Mesendoderm (in vitro differentiated cells): ENCODE measurements at places on chromosomes 16 and 17.
A peak's percentile ranks its signal among the peaks of the same experiment; 100 is the strongest.

GRCh38 chr16:2924901-2925755 lies 13.4 kb downstream of the FLYWCH1 start:
- no peaks in the 10 kb centered on the region for H3K4me1 ChIP-seq
- DNase-seq = peak; percentile 71
- no peak overlapping the region for H3K27ac ChIP-seq
- no peaks in the 10 kb centered on the region for H3K27me3 ChIP-seq
- no peak overlapping the region for H3K4me3 ChIP-seq

- H3K27me3 ChIP-seq = no peaks in the 10 kb centered on the region
- no peaks in the 10 kb centered on the region for H3K4me1 ChIP-seq
- H3K36me3 ChIP-seq = no peaks in the 10 kb centered on the region
- DNase-seq = no peak
These were observed 496.5 kb downstream of the TOX3 start for GRCh38 chr16:52050418-52050817.

DNA sequence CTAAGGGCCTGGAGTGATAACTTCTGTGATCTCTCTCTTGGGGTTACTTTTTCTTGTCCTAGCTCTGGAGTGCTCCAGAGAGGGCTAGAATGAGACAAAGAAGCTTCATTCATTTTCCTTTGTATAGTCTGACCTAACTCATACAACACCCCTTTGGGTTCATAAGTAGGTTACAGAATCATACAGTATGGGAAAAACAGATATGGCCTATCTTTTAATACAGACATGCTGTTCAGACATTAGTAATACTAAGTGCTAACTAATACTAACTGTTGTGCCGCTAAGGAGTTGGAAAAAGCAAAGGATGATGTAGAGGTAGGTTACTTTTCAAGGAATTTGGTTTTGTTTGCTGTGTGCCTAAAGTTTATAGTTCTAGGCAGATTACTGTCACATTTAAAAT lies 84.7 kb downstream of the NLK start:
- no peaks in the 10 kb centered on the region for H3K36me3 ChIP-seq
- H3K4me3 ChIP-seq = no peak overlapping the region
- H3K27me3 ChIP-seq = no peaks in the 10 kb centered on the region

GRCh38 chr17:55452139-55452790 lies 30.6 kb upstream of the MMD start:
- DNase-seq = no peak
- no peaks in the 10 kb centered on the region for H3K36me3 ChIP-seq
- no peaks in the 10 kb centered on the region for H3K27me3 ChIP-seq
- peaks cover 4% of the 10 kb centered on the region for H3K4me1 ChIP-seq
- no peak overlapping the region for H3K27ac ChIP-seq

DNA sequence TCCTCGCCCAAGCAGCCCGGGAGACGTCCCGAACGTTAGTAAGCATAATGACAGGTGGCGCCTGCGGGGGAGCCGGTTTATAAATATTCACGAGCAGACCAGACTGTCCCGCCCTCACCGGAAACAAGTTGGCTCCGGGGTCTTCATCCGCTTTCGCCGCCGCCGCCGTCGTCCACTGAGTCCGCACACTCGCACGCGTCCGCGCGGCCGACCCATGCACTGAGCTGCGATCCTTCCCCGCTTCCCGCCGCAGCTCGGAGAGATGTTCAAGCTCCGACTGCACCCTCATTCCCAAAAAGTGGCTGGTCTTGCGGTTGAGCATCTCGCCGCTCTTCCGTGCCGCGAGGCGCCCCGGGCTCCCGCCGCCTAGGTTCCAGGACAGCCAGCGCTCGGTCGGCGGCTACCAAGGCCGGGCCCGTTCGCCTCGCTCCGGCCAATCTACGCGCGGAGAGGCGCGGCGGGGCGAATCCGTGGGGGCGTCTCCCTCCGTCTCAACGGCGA lies 385 bp downstream of the CFAP119 start:
- H3K36me3 ChIP-seq = peaks cover 11% of the 10 kb centered on the region
- no peaks in the 10 kb centered on the region for H3K27me3 ChIP-seq
- DNase-seq = peak; percentile 61
- H3K27ac ChIP-seq = peak overlapping the region; percentile 45

GRCh38 chr17:29760279-29761039 lies 137.7 kb upstream of the CORO6 start:
- no peak overlapping the region for H3K27ac ChIP-seq
- H3K36me3 ChIP-seq = no peaks in the 10 kb centered on the region
- peak overlapping the region; percentile 5 for H3K4me3 ChIP-seq
- DNase-seq = peak; percentile 19
- no peaks in the 10 kb centered on the region for H3K27me3 ChIP-seq

DNA sequence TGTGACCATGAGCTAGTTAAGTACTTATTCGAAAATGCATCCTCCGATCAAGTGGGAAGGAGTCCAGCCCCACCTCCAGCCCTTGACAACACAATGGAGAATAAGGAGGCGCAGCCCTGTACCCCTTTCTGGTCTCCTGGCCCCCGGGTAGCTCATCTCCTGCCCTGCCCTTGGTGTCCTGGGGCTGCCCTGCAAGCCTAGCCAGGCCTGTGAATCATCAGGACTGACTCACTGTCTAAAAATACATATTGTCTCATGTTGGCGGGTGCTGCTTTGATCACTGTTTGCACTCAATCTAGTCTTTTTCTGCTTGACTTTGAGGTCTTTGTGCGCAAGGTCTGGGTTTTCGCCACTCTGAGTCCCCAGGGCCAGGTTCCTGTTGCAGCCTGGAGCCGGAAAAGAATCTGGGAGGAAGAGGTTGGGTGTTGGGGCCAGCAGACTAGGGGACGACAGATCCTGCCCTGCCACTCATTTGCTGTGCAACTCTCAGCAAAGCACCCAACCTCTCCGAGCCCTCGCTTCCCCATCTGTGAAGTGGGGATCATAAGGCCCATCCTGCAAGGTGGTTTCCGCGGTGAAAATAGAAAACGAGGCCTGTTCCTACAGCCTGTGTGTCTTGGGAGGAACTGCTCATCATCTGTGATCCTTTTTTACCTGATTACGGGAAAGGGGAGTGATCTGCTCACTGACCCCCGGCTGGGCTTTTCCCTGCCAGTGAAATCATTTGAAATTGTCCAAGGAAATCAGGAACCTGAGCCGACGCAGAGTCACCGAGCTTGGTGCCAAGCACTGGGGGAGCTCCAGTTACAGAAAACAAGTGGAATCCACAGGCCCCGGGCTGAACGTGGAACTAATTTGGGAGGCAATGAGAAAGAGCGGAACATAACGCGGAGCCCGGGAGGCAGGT lies 230.4 kb downstream of the PARN start:
- no peaks in the 10 kb centered on the region for H3K4me1 ChIP-seq
- no peak for DNase-seq
- H3K4me3 ChIP-seq = no peak overlapping the region
- no peak overlapping the region for H3K27ac ChIP-seq
- no peaks in the 10 kb centered on the region for H3K27me3 ChIP-seq

DNA sequence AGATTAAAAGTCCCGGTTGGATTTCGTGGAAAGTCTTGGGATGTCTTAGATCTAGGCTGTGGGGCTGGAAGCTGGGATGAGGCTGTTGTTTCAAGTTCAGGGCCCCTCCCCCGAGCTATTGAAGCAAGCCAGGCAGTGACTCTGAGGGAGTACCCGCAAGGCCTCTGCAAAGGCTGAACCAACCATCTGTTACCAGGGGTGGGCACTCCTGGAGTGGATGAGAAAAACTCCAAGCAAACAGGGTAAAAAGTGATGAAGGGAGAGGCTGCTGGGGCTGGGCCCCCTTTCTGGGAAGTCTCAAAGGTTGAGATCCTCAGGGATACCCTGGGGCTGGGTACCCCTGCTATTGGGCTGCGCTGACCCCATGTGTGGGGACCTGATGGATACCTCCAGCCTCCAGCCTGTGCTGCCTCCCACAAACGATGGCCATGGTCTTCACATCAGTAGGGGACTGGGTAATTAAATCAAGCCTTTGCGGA lies 82.4 kb upstream of the KIFC3 start:
- H3K4me1 ChIP-seq = peaks cover 12% of the 10 kb centered on the region
- H3K27ac ChIP-seq = no peak overlapping the region
- H3K27me3 ChIP-seq = no peaks in the 10 kb centered on the region
- peak; percentile 78 for DNase-seq
- no peak overlapping the region for H3K4me3 ChIP-seq

DNA sequence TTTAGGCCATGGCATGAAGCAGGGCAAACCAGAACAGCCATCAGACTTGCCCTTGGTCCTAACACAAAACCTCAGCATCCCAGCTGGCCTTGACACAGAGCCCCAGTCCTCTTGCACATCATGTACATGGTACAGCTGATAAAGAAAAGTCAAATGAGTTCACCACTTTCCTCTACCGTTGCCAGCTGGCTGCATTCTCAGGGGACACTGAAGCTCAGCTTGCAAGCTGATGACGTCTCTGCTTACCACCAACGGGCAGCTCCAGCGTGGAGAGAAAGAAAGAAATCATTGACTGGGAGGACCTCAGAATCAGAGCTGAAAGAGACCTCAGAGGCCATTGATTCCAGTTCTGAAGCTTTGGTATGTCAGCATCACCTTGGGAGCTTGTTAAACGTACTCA lies 80.7 kb upstream of the CES5A start:
- no peaks in the 10 kb centered on the region for H3K27me3 ChIP-seq
- no peak overlapping the region for H3K4me3 ChIP-seq
- H3K4me1 ChIP-seq = no peaks in the 10 kb centered on the region
- no peak for DNase-seq
- H3K27ac ChIP-seq = no peak overlapping the region

DNA sequence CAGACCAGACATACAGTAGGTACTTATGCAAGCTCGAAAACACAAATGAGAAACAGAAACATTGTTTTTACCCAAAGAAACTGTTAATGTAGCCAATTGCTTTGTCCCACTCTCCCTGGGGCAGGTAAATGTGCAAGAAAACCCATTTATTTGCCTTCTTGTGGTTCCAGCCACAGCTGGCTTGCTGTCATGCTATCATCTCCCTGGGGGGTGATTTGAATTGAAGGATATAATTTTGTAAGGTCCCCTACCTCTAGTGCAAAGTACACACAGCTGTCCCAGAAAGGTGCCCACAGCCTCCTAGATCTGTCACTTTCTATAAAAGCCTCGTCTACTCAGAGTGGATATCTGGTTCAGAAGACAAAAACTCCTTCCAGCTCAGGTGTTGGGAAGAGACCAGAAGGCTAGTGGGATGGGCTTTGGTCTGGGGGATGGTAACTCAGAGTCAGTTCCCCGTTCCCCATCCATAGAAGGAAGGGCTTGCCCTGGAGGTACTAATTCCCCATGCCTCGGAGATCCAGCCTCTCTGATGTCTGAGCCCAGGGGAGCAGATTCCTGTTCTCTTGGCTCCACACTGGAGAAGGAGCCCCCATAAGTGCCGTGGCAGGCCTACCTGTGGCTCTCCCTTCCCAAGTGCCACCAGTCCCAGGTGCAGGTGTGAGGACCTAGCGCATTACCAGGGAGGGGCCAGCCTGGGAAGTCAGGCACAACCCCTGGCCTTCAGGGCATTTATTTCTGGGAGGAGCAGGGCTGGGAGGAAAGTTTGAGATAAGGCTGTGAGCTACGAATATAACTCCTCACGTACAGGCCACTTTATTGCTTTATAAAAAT lies 2.4 kb upstream of the PRR15L start:
- no peaks in the 10 kb centered on the region for H3K36me3 ChIP-seq
- H3K4me3 ChIP-seq = no peak overlapping the region
- H3K27ac ChIP-seq = no peak overlapping the region
- peaks cover 2% of the 10 kb centered on the region for H3K4me1 ChIP-seq
- no peak for DNase-seq

- no peaks in the 10 kb centered on the region for H3K36me3 ChIP-seq
- no peak overlapping the region for H3K4me3 ChIP-seq
- no peaks in the 10 kb centered on the region for H3K4me1 ChIP-seq
- DNase-seq = no peak
These were observed 215.9 kb downstream of the RPTOR start for GRCh38 chr17:80760511-80760911.

DNA sequence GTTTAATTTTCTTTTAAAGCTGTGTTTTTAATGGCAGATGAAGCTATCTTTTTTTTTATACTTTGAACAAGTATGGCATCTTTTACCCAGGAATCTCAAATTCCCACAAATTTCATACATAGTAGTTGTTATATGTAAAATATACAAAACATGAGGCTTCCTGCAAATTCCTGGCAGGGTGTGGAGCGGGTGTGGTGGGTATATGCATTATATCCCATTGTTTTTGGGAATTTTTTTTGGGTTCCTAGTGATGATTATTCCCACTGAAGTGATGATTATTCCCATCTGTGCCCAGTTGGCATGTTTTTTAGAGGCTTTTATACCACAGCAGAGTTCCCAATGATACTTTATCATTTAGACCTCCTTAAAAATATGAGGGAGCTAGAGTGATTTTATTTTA lies 320.4 kb downstream of the ZFHX3 start:
- H3K27ac ChIP-seq = no peak overlapping the region
- no peaks in the 10 kb centered on the region for H3K27me3 ChIP-seq
- H3K4me3 ChIP-seq = no peak overlapping the region
- H3K36me3 ChIP-seq = no peaks in the 10 kb centered on the region
- no peak for DNase-seq

- H3K27me3 ChIP-seq = no peaks in the 10 kb centered on the region
- H3K4me3 ChIP-seq = no peak overlapping the region
- no peak for DNase-seq
- H3K36me3 ChIP-seq = no peaks in the 10 kb centered on the region
- no peak overlapping the region for H3K27ac ChIP-seq
These were observed 17.4 kb downstream of the TNFRSF13B start for GRCh38 chr17:16954521-16954920.

DNA sequence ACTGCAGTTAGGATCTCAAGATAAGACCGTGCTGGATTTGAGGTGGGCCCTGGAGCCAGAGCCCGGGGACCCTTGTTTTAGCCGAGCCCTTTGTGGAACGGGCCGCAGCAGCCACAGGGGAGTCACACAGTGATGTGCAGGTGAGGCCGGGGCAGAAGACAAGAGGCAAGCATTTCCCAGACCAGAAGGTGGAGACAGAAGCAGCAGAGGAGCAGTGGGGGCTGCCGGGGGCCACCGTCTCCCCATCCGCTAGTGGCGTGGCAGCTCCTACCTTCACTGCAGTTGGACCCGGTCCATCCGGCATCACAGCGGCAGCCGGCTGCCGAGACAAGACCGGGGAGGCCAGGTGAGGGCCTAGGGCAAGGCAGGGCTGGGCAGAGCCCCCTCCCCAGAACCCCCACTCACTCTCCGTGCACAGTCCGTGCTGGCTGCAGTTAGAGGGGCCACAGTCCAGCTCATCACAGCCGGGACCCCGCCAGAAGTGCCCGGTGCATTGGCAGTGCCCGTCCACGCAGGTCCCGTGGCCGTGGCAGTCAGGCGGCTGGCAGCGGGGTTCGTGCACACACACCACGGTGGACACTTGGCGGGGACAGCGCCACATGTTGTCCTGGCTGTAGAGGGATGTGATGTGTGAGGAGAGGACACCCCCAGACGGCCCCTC lies 6.0 kb downstream of the NAGPA start:
- H3K36me3 ChIP-seq = no peaks in the 10 kb centered on the region
- H3K4me3 ChIP-seq = no peak overlapping the region
- no peak overlapping the region for H3K27ac ChIP-seq
- DNase-seq = no peak

- DNase-seq = peak; percentile 86
- H3K27me3 ChIP-seq = no peaks in the 10 kb centered on the region
- peak within 1 kb of the TSS; percentile 29 for H3K4me3 ChIP-seq
- H3K4me1 ChIP-seq = no peaks in the 10 kb centered on the region
These were observed at the start of gene ADCY9 for GRCh38 chr16:4116325-4117249. ADCY9 (minus strand) TSS chr16:4116442; CDS start chr16:4115442, 1,000 bp downstream.
